B cell (primary cell): ENCODE measurements at places on chromosomes 5 and 9. TPM values are rescaled to one million over a fixed set of nuclear protein-coding genes. Genes with fewer than 3 reads are reported as not detected.

Gene SHISAL2B
- polyA plus RNA-seq: not detected in 2 replicates

Gene PCDHGC5
- 0.06 and 0.10 TPM in 2 replicates for polyA plus RNA-seq

Gene GABRG2
- not detected in 2 replicates for polyA plus RNA-seq

Gene PAM
- polyA plus RNA-seq: 1.00 and 1.6 TPM in 2 replicates

Gene C9orf152
- not detected in 2 replicates for polyA plus RNA-seq

Gene CCNJL
- polyA plus RNA-seq: 0.03 and 0.06 TPM in 2 replicates
